ENCODE measurements at places on chromosomes 11 and 22.
A peak's percentile ranks its signal among the peaks of the same experiment; 100 is the strongest.

GRCh38 chr11:19995145-19995544, 165.1 kb downstream of the DBX1 start:
- DNase-seq = no peak

DNA sequence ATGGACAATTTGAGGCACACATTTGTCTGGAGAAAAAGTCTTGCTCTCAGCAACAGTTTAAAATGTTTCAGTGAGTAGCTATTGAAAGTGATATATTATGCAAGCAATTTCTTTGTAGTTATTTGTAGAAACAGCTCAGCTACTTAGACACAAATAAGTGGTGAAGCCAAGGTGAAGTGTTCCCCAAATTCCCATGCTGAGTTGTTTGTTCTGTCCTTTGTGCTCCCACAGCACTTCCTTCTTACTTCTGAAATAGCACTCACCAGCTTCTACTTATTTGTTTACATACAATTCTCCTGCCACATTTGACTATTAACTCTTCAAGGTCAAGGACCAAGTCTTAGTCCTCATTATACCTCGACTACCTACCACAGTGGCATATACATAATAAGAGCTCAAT, 638.6 kb upstream of the LRRC4C start:
- no peak for DNase-seq

GRCh38 chr11:75022296-75022695, 33.6 kb downstream of the NEU3 start:
- no peak for DNase-seq

DNA sequence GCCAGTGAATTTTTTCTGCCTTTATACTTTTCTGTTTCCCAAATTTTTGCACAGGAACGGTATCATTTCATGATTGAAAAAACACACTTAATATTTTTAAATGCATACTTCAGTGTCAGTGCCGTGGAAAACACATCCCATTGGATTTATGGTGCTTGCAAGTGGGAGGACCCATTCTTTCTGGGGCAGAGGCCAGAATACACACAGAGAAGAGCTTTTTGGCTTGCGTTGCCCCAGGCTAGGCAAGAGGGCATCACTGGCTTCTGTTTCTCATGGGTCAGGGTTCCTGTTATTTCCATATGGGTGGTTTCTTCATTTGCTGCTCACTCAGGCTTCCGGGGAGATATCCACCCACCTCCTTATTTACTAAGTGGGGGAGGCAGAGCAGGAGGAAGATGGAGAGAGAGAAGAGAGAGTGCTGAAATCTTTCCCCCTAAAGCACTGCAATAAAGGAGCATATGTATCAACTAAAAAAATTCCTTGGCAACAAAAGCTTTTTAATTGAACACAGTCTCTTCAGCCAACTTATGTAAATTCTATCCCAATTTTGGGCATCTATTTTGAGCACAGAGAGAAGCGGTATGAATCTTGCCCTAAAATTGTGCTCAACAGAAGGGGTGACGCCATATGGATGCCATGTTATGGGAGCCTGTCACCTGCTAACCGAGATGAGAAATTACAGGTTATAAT, 66.0 kb upstream of the KIRREL3 start:
- no peak for DNase-seq

GRCh38 chr11:94641167-94641761, 74.1 kb downstream of the PIWIL4 start:
- DNase-seq = no peak

DNA sequence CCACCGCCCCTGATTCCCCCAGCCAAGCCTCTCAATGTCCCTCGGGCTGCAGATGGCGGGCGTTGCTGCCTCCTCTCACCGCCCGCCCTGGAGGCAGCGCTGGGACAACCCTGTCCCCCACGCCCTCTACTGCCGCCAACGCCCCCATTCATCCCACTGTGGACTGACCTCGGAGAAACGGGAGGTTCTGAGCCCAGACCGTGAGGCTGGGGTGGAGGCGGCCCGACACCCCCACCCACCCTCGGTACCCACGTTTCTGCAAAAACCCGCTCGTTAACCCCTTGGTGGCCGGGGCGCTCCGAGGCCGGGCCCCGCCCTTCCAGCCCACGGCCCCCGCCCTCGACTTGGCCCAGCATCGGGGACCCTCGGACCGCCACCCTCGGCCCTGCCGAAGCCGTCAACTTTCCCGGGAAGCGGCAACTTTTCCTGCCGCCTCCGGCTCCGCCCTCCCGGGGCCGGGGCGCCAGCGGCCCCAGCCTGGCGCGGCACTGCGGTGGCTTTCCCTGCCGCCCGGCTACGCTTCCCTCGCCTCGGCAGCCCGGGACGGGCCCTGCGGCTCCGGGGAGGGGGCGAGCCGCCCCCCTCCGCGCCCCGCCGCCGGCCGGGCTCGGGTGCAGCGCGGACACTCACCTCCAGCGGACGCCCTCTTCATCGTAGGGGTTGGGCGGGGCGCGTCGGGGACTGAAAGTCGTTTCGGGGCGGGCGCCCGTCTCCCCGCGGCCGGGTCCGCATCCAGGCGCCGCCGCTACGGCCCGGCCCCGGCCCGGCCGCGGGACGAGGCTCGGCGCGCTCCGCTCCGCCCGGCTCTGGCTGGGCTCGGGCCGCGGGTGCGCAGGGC, 458 bp downstream of the RTN4R start:
- DNase-seq = peak; percentile 27

DNA sequence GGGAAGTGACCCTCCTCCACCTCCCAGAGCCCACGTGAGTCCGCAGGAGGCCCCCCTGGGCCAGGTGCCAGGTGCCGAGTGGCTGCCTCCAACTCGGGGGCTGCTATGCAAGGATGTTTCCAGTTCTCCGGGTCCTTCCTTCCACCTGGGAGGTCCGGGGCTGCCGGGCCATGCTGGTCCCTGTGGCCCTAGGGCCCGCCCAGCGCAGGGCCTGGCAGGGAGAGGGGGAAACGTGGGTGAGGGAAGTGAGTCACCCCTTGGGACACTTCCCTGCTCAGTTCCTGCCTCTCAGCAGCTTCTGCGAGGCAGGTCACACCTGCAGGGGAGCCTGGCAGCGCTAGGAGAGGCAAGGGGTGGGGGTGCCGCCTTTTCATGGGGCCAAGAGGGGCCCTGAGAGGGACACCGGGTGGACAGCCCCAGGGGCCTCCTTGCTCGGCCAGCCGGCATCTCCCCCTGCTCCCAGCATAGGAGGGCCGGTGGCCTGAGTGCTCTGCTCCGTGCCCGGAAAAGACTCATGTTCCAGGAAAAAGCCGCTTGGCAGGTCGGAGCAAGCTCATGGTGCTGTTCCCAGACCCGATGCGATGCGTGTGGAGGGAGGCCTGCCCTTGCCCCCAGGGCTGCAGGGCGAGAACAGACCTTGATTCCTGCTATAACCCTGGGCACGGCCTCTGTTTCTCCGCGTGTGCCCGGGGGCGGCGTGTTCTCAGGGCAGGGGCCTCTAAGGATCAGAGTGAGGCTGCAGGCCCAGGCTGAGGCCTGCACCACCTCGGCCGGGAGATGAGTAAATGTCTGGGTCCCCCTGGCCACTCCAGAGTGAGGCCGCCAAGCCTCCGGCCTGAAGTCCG, 30.3 kb upstream of the WNT7B start:
- peak; percentile 22 for DNase-seq

DNA sequence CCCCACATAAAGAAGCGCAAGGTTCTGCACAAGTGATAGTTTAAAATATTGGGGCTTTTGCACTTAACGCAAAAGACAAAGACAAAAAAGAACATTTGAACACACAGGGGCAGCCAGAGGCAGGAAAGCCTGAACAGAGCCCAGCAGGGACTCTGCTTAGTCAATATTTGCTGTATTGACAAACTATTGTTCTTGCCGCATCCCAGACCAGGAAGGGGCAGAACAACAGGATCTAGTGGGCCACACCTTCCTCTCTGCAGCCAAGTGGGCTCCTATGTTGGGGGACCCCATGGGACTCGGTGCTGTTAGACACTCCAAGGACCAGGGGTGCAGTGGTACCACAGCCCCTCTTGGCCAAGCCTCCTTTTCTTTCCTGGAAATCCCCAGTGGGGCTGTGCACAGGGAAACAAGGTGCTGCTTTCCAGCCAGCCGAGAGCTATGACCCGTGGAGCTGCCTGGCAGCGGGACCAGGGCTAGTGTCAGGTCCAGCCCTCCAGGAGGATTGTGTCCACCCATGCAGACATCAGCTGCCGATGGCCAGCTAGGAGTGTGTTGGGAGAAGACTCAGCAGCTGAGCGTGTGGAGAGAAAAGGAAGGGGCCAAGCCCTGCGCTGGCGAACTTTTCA, 43.3 kb upstream of the ANO1 start:
- DNase-seq = no peak

GRCh38 chr11:117020869-117021564, 77.2 kb downstream of the SIK3 start:
- DNase-seq = no peak

Data from activated T-cell treated with anti-CD3 and anti-CD28 coated beads, Interleukin-2, amount 50 U/mL, for 72 hours (primary cell).